ENCODE measurements at places on chromosomes 16 and 17.

GRCh38 chr17:17871913-17872312, 35.1 kb upstream of the SREBF1 start:
- DNase-seq: no peak

DNA sequence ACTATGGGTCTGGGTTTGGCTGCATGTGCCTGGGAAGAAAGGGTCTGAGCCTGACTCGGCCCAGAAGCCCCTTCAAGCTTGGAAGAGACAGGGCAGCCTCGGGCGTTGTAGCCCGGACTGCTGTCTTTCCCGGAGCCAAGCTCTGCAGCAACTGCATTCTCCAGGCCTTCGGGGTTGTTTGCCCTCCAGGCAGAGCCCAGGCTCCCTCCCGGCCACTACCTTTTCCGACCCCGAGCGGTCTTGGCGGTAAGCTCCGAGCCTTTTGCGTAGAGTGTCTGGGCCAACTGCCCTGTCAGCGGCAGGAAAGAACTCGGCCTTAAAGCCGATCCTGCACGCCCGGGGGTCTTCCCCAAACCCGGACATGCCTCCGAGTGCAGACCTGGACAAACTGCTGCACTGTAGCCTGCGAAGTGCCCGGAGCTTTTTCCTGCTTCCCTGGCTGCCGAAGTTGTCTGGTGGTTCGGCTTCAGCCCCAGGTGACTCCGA, 1.3 kb downstream of the LHX1 start:
- DNase-seq: no peak

DNA sequence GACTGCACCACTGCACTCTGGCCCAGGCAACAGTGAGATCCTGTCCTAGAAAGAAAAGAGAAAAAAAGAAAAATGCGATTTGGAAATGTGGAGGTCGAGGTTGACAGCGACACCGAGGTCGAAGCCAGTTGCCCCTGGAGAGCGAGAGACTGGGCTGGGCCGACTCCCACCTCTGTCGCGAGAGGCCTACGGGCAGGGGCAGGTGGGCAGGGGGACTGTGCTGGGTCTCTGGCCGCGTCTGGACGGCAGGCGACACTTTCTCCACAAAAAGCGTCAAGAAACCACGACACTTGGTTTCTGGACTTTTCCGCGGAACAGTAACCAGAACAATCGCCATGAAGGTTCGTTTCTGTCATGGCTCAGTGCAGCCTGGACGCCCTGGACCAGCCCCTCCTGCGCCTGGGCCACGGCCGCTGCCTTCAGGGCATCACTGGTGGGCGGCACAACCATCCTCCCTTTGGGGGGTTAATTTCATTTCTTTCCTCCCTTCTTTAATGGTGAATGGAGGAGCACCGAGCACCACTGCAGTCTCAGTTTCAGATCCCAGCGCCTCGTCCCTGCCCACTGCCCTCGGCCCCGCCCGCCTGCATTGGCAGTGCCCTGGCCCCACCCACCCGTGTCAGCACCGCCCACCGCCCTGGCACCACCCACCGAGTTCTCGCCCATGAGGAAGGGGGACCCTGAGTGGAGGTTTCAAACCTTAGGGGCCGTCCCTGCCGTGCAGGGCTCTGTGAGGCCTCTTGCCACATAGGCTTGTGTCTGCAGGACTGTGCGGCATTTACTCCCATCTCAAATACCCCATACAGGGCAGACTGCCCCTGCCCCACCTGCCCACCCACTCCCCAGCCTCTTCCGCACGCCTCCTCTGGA, 18.5 kb upstream of the CDH15 start:
- DNase-seq: no peak

DNA sequence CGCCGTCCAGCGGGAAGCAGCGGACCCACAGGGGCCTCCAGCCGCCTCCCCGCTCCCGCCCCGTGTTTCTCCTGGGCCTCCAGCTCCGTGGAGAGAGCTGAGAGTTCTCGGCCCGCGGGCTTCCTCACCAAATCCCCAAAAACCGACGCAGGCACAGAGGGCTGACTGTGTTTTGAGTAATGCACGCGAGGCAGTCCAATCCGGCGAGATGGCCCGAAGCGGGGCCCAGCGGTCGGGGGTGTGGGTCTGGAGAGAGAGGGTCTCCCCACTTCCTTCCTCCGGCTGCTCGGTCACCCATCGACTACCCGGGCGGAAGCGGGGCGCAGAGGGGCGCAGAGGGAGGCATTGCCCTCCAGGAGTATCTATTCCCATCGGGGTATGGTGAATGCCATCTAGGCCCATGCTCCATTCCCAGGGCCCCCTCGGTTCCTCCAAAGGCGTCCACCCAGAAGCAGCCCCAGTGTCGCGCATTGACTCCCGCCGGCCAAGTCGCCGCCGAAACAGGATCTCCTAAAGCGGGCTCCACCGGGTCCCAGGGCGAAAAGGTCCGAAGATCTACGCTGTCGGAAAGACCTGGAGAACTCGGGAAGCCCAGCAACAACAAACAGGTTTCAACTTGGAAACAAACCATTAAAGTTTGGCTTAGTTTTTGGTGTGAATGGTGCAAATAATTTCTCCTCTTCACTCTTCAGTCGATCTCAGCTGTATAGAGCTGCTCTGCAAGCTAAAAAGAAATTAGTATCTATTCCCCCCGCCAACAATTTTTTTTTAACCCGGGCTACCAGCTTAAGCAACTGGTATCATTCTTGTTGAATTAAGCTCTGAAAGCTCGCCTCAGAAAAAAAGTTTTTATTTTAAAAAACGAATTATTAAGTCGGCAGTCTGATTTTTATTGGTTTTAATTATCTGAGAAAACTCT, 19.2 kb upstream of the HOXB13 start:
- no peak for DNase-seq

GRCh38 chr16:1308036-1308976, 1.1 kb upstream of the UBE2I start:
- no peak for DNase-seq
